SHP77 (cell line): ENCODE measurements at places on chromosomes 5 and 9.

- DNase-seq: no peak
Measured at GRCh38 chr5:180394031-180394636, 41.0 kb upstream of the GFPT2 start.

GRCh38 chr5:99105216-99105615 lies 176.4 kb upstream of the CHD1 start:
- DNase-seq: no peak

- DNase-seq: no peak
Measured at GRCh38 chr5:150075806-150076205, 10.5 kb downstream of the CSF1R start.

- DNase-seq: no peak
Measured at GRCh38 chr9:130311408-130312140, 46.0 kb downstream of the HMCN2 start.

DNA sequence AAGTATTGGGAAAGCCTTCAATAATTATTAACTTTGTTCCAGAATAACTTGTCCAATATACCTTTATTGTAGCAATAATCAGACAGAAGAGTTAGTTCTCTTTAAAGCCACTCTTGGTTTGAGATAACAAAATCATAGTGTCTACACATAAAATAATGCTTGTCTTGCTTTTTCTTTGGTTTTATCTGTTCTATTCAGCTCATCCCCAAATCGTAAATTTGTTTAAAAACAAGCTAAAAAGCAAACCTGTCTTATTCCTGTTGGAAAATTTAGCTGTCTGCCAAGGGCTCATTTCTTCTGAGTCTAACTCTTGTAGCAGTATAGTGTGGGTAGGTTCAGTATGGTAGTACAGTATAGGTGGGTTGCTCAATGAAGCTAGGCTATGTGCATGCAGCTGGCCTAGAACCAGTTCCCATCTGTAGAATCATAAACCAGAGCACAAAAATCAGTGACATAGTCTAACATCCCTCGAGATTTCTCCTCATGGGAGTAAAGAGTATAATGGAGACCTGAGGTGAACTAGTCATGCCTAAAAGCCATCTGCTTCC lies 17.9 kb upstream of the APBA1 start:
- DNase-seq: no peak
